ENCODE measurements at places on chromosomes 7 and 10. TPM values are rescaled to one million over a fixed set of nuclear protein-coding genes. Genes with fewer than 3 reads are reported as not detected.

GRCh38 chr10:68594405-68594804 is 34.3 kb downstream of the TET1 start:
- DNase-seq, result no peak

DNA sequence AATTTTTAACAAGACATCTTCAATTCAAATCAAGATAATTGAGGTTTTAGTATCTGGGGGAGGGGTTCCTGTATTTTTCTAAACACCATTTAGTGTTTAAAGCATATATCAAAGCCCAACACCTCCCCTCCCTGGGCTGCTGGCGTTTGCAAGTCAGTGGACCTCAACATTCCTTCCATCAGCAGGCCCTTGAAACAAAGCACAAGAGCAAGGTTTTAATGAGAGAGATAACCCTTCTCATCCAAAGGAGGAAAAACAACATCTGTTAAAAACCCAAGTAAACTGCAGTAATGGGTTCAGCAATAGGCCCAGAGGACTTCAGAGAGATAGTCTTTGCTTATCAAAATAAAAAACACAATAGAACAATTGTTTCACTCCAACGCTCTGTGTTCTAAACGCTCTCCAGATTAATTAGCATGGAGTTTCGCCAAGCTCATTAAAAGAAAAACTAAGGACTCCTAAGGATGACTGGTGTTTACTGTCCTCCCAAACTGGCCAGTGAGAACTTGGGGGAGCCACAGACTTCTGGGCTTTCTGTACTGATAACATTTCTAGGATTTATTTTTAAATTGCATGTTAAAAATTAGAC is 2.5 kb downstream of the JCAD start:
- DNase-seq, result no peak

- no peak for DNase-seq
Measured at GRCh38 chr7:80563561-80564327, 51.9 kb upstream of the GNAT3 start.

- DNase-seq, result no peak
Measured at GRCh38 chr10:127207081-127207480, 10.7 kb upstream of the INSYN2A start.

- DNase-seq, result no peak
Measured at GRCh38 chr7:6532516-6532915, 18.7 kb downstream of the GRID2IP start.

DNA sequence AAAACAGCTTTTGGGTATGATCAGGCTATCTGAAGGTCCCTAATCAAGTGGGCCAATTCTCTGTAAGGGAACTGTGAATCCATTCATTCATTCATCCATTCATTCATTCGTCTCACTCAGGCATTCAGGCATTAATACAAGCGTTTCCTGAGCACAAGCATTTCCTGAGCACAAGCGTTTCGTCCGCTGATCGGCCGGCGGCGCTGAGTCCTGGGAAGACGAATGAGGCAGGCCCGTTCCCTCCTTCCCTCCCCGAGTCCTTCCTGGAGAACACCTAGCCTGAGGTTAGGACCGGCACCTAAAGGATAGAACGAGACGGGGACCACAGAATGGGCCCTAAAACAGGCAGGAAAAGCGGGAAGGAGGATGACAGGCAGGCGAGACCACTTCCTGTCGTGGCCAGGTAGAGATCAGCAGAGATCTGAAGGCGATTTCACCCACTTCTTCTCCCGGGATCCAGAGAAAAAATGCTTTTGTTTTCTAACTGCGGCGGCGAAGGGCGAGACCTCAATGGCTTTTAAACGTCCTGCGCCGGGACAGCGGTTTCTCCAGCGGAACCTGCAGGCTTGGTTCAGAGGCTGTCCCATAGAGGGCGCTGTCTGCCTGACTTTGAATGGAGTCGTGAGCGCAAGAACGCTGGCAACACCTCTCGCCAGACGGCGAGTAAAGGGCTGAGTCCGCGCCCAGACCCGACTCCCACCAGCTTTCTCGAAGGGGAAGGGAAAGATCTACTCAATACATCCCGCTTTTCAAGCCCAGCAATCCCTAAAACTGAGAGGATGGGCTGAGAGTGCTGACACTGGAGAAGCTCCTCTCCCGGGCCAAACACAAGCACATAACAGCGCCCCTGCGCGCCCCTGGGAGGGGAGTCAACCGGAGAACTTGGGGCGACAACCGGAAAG is 2.9 kb upstream of the HMX3 start:
- peak; percentile 31 for DNase-seq

GRCh38 chr7:978416-979091 is 3.2 kb upstream of the COX19 start:
- DNase-seq, result no peak

- DNase-seq, result no peak
Measured at GRCh38 chr10:36640626-36641025, 484.8 kb upstream of the ANKRD30A start.

DNA sequence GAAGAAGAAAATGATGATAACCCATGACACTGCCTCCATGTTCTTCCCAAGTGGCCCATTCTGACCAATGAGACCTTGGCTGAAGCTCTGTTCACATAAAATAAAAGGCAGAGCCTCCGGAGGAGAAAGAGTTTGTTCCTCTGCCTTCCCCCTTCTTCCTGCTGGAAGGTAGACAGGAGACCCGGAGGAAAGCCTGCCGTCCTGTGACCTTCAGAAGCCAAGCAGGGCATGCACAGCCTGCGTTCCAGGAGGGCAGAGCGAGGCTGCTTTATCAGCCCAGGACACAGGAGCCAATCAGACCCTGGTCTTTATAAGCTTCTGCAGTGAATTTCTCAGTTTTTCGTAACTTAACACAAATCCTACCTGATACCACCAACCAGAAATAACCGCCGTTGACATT is 8.6 kb upstream of the GRID1 start:
- DNase-seq, result no peak

DNA sequence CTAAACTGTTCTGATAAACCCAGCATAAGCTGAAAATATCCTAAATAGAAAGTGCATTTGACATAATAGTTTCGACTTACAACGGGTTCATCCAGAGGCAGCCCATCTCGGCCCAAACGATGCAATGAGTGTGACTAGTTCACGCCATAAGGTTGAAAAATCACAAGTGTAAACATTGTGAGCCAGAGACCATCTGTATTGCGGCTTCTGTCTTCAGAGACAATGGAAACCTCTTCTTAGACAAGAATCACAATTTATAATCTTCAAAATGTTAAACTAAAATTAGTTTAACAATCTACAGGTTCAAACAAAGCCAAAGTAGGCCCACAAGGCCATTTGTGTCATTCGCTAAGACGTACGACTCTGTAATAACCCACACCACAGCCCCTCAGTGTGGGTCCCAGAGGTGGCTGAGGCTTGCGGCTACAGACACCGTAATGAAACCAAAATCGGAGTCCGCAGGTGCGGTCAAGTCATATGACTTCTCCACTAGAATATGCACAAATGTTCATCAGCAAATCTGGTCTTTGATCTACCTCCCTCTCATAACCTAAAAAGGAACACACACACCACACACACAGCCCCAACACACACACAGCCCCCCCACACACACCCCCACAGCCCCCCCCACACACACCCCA is 81.8 kb downstream of the DIP2C start:
- DNase-seq, result no peak

GRCh38 chr7:132756484-132756990 is 180.3 kb upstream of the PLXNA4 start:
- no peak for DNase-seq

DNA sequence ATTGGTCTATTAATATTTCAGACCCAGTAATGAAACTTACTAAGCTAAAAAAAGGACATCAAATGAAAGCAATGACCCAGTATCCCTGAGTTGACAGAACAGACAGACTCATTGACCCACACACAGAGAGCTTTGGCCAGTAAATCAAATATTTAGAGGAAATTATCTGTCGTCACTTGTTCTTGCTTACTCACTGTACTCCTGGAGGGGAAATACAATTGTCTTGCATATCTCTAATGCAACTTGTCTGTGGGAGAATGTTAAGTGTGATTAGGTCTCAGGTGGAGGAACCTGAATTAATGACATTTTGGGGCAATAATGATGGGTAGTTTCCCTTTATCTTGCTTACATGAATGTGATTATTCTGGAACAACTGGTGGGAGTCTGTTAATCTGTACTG is 80.4 kb downstream of the CUBN start:
- DNase-seq, result no peak

DNA sequence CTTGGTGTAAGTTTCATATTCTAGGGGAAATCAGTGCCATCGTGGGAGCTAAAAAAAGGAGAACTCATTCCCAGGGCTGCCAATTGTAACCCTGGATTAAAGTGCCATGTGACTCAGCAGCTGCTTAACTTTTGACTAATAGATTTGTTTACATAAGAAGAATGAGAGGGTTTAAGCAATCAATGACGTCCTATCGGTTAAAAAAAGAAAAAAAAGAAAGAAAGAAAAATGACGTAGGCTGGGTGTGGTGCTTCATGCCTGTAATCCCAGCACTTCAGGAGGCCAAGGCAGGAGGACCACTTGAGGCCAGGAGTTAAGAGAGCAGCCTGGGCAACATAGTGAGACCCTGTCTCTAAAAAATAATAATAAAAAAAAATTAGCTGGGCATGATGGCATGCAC is 116.2 kb upstream of the AFAP1L2 start:
- DNase-seq, result peak; percentile 77

GRCh38 chr7:50399206-50399605 is 50.9 kb downstream of the FIGNL1 start:
- no peak for DNase-seq

DNA sequence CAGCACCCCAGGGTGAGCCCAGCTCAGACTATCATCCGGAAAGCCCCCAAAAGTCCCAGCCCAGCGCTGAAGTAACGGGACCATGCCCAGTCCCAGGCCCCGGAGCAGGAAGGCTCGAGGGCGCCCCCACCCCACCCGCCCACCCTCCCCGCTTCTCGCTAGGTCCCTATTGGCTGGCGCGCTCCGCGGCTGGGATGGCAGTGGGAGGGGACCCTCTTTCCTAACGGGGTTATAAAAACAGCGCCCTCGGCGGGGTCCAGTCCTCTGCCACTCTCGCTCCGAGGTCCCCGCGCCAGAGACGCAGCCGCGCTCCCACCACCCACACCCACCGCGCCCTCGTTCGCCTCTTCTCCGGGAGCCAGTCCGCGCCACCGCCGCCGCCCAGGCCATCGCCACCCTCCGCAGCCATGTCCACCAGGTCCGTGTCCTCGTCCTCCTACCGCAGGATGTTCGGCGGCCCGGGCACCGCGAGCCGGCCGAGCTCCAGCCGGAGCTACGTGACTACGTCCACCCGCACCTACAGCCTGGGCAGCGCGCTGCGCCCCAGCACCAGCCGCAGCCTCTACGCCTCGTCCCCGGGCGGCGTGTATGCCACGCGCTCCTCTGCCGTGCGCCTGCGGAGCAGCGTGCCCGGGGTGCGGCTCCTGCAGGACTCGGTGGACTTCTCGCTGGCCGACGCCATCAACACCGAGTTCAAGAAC is 1.1 kb downstream of the VIM start:
- no peak for DNase-seq

- no peak for DNase-seq
Measured at GRCh38 chr10:8556321-8556720, 501.8 kb downstream of the GATA3 start.

GATAD1 gene
- 23.2 TPM for total RNA-seq

CPA2 gene
- 0.14 TPM for total RNA-seq

EGR2 gene
- total RNA-seq, result not detected

ANKRD30A gene
- total RNA-seq, result not detected

OR2A7 gene
- 2.0 TPM for total RNA-seq

ANLN gene
- 187 TPM for total RNA-seq

SLC18A3 gene
- total RNA-seq, result not detected

HMX2 gene
- total RNA-seq, result not detected

PIK3CG gene
- total RNA-seq, result 0.23 TPM

ASZ1 gene
- total RNA-seq, result not detected

CDH23 gene
- under 0.01 TPM for total RNA-seq

SH3PXD2A gene
- 5.8 TPM for total RNA-seq

RTKN2 gene
- 7.1 TPM for total RNA-seq
